ENCODE measurements at places on chromosomes 12 and 14.

DNA sequence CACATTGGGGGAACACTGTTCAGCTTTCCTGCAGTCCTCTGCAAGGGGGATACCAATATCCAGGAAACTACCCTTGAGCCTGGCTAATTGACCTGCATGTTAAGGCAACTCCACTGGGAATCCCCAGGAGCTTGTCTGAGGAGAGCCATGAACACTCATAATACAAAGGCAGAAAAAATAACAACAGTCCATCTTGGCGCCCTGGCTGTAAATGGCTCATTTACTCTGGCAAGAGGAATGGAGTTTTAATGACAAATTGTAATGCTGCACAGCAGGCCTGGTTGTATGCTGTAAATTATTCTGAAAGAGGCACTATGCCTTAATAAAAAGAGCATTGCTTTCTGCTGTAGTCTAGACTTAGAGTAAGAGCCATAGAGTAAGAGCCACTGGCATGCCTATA, 58.3 kb downstream of the SLC8A3 start:
- no peak for DNase-seq

- no peak for DNase-seq
Observed at GRCh38 chr12:100724071-100724470, 70.5 kb upstream of the ANO4 start.

DNA sequence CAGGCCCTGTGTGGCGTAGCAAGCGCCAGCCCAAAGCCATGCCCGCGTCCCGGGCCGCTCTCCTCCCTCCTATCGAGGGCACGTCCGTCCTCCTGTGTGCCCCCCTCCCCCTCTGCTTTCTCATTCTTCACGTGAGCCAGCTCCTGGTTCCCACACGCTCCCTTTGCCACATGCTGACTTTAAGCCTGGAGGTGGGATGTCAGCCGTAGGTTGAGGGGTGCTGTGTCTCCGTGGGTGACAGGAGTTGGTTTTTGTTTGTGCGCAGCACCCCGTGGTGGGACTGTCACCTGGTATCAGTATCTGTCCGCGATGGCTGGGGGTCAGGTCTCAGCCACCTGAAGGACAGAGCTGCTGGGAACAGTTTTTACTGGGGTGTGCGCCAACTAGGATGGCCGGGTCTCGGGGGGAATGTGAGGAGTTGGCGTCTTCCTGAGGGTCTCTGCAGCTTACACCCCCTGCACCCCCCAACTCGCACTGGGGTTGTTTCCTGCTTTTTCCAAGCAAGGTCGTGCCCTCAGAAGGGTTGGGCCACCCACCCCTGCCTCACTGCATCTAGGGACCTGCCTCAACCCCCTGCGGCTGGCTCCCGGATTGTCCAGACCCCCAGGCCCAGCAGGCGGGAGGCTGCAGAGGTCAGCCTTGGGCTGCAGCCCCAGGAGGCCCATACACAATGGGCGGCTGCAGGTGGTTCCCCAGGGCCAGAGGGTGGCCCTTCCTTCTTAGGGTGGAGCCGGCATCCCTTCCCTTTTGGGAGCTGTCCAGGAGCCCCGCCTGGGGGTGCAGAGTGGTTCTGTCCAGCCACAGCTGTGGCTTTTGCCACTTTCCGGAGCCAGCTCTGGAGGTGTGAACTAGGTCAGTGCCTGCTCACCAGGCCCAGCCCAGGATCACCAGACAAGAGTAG, 7.3 kb downstream of the ULK1 start:
- no peak for DNase-seq

DNA sequence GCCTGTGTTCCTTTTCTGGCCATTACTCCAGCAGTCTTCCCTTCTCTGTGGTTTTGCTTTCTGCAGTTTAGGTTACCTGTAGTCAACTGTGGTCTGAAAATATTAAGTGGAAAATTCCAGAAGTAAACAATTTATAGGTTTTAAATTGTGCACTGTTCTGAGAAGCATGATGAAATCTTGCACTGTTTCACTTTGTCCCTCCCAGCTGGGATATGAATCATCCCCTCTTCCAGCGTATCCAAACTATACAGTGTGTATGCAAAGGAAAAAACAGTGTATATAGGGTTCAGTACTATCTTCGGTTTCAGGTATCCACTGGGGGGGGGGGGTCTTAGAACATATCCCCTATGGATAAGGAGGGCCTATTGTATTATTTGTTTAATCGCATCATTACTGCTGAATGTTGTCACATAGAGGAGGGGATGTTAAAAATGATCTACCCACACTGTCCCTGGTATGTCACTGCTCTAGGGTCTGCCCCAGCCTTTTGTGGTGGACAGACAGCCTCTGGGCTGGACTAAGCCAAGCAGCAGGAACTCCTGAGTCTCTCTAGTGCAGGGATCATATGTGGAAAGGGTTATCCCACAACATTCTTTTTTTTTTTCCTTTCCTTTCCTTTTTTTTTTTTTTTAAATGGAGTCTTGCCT, 109.1 kb upstream of the MAX start:
- DNase-seq, result no peak

- DNase-seq, result no peak
Observed at GRCh38 chr12:68601767-68602166, 8.9 kb upstream of the RAP1B start.

DNA sequence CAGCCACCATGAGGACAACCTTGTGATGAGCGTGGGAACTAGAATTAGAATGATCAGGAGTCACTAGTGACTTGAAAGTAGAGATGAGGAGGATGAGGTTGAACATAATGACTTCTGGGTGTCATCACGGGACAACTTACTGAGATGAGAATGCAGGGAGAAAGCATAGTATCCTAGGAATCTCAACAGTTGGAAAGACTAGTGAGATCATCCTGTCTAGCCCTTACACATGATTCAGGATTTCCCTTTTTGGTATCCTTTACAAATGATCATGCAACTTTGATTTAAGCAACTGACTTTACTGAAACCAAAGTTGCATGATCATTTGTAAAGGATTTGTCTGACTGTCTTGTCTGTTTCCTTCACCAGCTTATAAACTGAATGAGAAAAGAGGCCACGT, 51.8 kb upstream of the HIF1A start:
- no peak for DNase-seq

GRCh38 chr14:76304536-76305267, 71.2 kb upstream of the ESRRB start:
- DNase-seq, result no peak

- DNase-seq, result no peak
Observed at GRCh38 chr14:80658733-80659132, 282.8 kb downstream of the CEP128 start.

GRCh38 chr12:94012590-94012989, 135.8 kb upstream of the PLXNC1 start:
- no peak for DNase-seq

DNA sequence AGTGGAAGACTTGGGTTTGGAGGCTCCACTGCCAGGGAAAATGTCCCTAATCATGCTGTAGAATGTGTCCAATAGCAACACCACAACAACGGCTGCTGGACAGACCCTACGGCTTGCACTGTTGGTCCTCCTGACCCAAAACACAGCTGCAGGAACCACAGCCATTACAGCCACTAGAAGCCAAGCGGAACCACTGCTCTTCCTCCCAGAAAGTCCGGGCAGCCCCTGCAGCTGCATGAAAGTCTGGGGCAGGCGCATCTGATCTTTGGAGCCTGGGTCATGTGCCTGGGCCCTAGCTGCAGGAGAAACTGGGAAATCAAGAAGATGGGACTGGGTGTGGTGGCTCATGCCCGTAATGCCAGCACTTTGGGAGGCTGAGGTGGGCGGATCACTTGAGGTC, 124.7 kb upstream of the METAP2 start:
- no peak for DNase-seq

GRCh38 chr12:4705824-4706223, 14.4 kb upstream of the GALNT8 start:
- no peak for DNase-seq

All from neural crest cell (in vitro differentiated cells).